ENCODE measurements at places on chromosomes 2 and 18. TPM values are rescaled to one million over a fixed set of nuclear protein-coding genes. Genes with fewer than 3 reads are reported as not detected.

GRCh38 chr18:36372903-36373311 lies 75.4 kb downstream of the FHOD3 start:
- no peak for DNase-seq

DNA sequence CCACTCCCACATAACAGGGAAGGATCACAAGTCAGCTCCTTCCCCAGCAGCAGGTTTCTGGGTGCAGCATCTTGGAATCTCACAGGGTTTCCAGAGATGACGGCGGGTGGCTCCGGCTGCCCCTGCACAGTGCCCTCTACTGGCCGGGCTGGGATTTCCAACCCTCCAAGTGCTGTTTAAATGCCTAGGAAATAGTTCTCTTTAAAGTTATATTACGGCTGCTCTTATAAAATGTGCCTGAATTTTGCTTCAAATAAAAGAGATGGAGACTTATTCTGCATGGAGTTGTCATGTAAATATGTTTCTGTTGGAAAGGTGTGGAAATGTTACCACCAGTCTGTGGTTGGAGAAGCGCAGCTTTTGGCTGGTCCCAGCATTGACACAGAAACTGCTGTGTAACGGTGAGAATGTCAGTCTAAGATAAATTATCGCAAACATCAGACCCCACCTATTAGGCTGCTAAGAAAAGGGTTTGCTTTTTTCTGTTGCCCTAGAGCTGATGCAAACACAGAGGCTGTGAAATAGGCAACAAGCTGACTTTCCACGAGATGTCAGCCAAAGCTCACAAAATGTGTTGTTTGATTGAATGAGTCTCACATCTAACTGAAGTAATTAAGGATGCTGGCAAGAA lies 3.3 kb upstream of the HJURP start:
- DNase-seq: no peak

GRCh38 chr18:80159713-80160636 lies 50.9 kb downstream of the ADNP2 start:
- DNase-seq: no peak

DNA sequence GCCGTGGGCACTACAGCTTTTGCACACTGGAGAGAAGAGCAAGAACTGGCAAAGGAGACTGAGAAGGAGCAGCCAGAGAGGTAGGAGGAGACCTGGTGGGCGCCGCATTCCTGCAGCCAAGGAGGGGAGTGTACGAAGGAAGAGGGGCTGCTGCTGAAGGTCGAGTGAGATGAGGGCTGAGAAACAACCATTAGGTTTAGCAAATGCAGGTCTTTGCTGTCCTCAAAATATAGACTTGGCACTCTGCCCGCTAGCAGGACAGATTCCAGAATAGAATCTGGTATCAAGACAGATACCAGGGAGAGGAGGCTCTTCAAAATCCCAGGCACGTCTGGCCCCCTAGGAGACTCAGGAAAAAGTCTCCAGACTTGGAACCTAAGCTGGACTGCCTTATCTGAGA lies 83.0 kb downstream of the TGOLN2 start:
- no peak for DNase-seq

Gene HOXD8
- 19.1 TPM for total RNA-seq

GRCh38 chr2:180203972-180204371 lies 196.9 kb upstream of the CWC22 start:
- peak; percentile 61 for DNase-seq

Gene METAP1D
- total RNA-seq: 9.2 TPM

Gene AGXT
- not detected for total RNA-seq

DNA sequence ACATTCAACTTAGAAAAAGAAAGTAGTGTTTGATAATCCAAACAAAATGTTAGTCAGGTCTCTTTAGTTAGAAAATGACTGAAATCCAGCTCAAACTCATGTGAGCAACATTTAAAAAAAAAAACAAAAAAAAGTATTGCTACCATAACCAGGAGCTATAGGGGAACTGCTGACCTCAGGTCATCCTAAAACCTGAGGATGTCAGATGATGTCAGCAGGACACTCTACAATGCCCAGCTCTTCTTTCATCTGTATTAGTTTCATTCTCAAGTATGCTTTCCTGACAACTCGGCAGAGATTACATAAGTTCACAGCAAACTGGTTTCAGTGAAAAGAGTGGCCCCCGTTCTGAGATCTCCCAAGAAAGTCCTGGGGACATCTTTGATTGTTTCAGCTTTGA lies 4.2 kb upstream of the ESCO1 start:
- no peak for DNase-seq

Measured in sigmoid colon (tissue), 7 donors.